ENCODE measurements at places on chromosomes 5 and 9.

- no peak for DNase-seq
- H3K4me3 ChIP-seq: no peak overlapping the region
- H3K36me3 ChIP-seq: no peaks in the 10 kb centered on the region
- H3K4me1 ChIP-seq: no peaks in the 10 kb centered on the region
- no peak overlapping the region for H3K27ac ChIP-seq
These were observed 47.7 kb downstream of the LHFPL2 start for GRCh38 chr5:78600687-78601414.

GRCh38 chr9:114469091-114469853 is 36.0 kb downstream of the WHRN start:
- no peak overlapping the region for H3K27ac ChIP-seq
- no peak for DNase-seq
- H3K36me3 ChIP-seq: no peaks in the 10 kb centered on the region
- H3K27me3 ChIP-seq: no peaks in the 10 kb centered on the region

GRCh38 chr5:88502179-88503040 is 233.8 kb upstream of the TMEM161B start:
- H3K36me3 ChIP-seq: no peaks in the 10 kb centered on the region
- H3K27me3 ChIP-seq: no peaks in the 10 kb centered on the region
- no peak overlapping the region for H3K27ac ChIP-seq
- DNase-seq: peak; percentile 36

DNA sequence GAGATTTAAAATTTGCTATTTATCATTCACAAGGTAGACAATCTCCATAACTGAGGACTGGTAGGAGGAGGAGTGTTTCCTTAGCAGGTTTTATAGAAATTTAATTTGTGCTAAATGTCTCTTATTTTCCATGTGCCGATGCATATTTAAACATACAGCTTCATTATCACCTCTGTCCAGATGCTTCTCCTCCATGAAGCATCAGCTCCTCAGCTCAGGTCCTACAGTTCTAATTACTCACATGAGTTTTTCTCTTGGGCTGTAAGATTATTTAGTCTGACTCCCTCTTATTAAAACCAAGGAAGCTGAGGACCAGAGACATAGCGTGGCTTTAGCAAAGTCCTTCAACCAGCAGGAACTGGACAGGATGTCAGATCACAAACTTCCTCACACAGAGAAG is 300.2 kb upstream of the PANK3 start:
- no peaks in the 10 kb centered on the region for H3K36me3 ChIP-seq
- DNase-seq: no peak
- H3K4me3 ChIP-seq: no peak overlapping the region

- no peaks in the 10 kb centered on the region for H3K4me1 ChIP-seq
- no peaks in the 10 kb centered on the region for H3K27me3 ChIP-seq
- H3K27ac ChIP-seq: no peak overlapping the region
- no peak overlapping the region for H3K4me3 ChIP-seq
- no peaks in the 10 kb centered on the region for H3K36me3 ChIP-seq
- no peak for DNase-seq
These were observed 379.5 kb upstream of the GRAMD2B start for GRCh38 chr5:126043688-126044087.

GRCh38 chr5:168860503-168860902 is 281.3 kb upstream of the PANK3 start:
- DNase-seq: no peak
- no peak overlapping the region for H3K27ac ChIP-seq
- H3K4me1 ChIP-seq: no peaks in the 10 kb centered on the region
- H3K27me3 ChIP-seq: peaks cover 54% of the 10 kb centered on the region
- H3K4me3 ChIP-seq: no peak overlapping the region

DNA sequence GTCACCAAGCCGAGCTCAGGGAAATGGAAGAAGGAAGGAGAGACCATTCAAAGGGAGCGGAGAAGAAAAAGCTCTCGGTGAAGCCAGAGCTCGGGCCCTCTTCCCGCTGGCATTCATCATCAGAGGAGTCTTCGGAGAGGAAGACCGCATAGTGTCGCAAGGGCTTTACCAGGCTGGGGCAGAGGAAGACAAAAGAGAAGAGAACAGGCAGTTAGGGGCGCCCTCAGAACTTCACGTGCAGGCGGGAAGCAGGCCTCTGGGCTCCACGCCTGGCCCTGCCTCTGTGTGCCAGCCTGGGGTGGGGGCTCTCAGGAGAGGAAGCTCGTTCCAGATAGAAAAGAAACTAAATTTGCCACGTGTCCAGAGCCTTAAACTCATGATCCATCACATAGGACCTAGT is 31.7 kb downstream of the CRB2 start:
- no peaks in the 10 kb centered on the region for H3K27me3 ChIP-seq
- no peaks in the 10 kb centered on the region for H3K36me3 ChIP-seq
- no peak for DNase-seq
- no peak overlapping the region for H3K27ac ChIP-seq

GRCh38 chr5:112024769-112025168 is 267.8 kb upstream of the NREP start:
- no peak overlapping the region for H3K4me3 ChIP-seq
- no peak for DNase-seq
- H3K27me3 ChIP-seq: no peaks in the 10 kb centered on the region
- no peak overlapping the region for H3K27ac ChIP-seq

GRCh38 chr5:175547842-175548241 is 69.5 kb downstream of the SFXN1 start:
- H3K36me3 ChIP-seq: no peaks in the 10 kb centered on the region
- no peaks in the 10 kb centered on the region for H3K4me1 ChIP-seq
- peaks cover 63% of the 10 kb centered on the region for H3K27me3 ChIP-seq
- H3K4me3 ChIP-seq: no peak overlapping the region
- no peak for DNase-seq

- H3K27me3 ChIP-seq: no peaks in the 10 kb centered on the region
- H3K4me1 ChIP-seq: peaks cover 6% of the 10 kb centered on the region
- H3K27ac ChIP-seq: no peak overlapping the region
- DNase-seq: no peak
These were observed 4.7 kb downstream of the DNAI1 start for GRCh38 chr9:34463098-34463900.

GRCh38 chr9:104831681-104832080 is 67.8 kb downstream of the NIPSNAP3B start:
- H3K4me3 ChIP-seq: no peak overlapping the region
- H3K27ac ChIP-seq: no peak overlapping the region
- peaks cover 11% of the 10 kb centered on the region for H3K4me1 ChIP-seq
- H3K27me3 ChIP-seq: no peaks in the 10 kb centered on the region
- no peak for DNase-seq

DNA sequence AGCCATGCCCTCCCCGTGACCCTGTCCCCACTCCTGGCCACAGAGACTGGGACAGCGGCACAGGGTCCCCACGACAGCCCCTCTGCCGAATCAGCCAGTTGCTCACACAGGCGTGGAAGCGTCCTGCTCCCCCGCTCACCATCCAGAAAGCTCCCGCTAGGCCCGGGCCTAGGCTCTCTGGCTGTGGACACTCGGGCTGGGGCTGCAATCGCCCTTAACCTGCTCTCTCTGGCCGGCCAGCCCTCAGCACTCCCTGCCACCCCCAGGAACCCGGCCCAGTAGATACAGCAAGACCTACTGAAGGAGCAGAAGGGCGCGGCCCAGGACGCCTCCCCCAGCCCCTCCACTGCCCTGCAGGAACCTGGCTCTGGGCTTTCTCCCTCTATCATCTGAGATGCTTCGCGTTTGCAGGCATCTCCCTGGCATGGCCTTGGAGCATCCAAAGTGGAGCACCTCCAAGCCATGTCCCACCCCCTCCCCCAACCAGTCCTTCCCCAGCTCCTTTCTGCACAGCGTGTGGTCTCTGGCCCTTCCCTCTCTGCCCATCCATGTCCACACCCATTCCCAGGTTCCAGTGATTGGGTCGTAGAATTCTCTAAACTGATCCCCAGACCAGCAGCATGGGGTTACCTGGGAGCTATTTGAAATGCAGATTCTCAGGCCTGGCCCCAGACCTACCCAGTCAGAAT is 113.7 kb upstream of the LMX1B start:
- H3K4me1 ChIP-seq: no peaks in the 10 kb centered on the region
- peak overlapping the region; percentile 52 for H3K4me3 ChIP-seq
- no peaks in the 10 kb centered on the region for H3K27me3 ChIP-seq
- H3K27ac ChIP-seq: no peak overlapping the region

- DNase-seq: peak; percentile 83
- no peak overlapping the region for H3K4me3 ChIP-seq
- peak overlapping the region; percentile 51 for H3K27ac ChIP-seq
- H3K27me3 ChIP-seq: no peaks in the 10 kb centered on the region
These were observed 121.8 kb downstream of the XRCC4 start for GRCh38 chr5:83199126-83199525.

DNA sequence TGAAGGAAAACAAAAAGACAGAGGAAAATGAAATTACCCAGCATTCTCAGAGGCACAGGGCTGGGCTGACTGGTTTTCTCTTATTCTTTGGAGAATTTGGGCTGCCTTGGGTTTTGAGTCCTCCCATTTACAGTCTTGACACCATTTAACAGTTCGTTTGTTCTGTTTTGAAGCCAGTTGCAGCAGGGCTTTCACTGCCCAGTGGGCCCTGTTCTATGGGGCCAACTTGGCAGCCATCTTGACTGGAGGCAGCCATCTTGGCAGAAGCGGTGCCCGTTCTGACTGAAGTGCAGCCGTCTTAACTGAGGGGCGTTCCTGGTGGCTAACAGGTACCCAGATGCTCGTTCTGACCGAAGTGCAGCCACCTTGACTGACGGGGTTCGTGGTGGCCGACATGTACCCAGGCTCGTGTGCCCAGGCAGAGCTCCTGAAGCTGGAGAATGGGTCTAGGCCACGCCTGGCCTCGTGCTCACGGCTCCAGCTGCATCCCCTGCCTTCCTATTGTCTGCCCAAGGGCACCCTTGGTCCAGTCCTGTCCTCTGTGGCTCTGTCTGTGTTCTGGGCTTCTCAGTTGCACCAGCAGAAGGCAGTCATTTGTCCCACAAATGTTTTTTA is 164.4 kb downstream of the GAPVD1 start:
- DNase-seq: no peak
- H3K4me1 ChIP-seq: no peaks in the 10 kb centered on the region
- H3K4me3 ChIP-seq: no peak overlapping the region
- H3K27ac ChIP-seq: no peak overlapping the region

GRCh38 chr5:73747696-73748380 is 121.8 kb downstream of the ARHGEF28 start:
- peaks cover 52% of the 10 kb centered on the region for H3K27me3 ChIP-seq
- no peak overlapping the region for H3K27ac ChIP-seq
- H3K4me1 ChIP-seq: no peaks in the 10 kb centered on the region
- DNase-seq: peak; percentile 4

DNA sequence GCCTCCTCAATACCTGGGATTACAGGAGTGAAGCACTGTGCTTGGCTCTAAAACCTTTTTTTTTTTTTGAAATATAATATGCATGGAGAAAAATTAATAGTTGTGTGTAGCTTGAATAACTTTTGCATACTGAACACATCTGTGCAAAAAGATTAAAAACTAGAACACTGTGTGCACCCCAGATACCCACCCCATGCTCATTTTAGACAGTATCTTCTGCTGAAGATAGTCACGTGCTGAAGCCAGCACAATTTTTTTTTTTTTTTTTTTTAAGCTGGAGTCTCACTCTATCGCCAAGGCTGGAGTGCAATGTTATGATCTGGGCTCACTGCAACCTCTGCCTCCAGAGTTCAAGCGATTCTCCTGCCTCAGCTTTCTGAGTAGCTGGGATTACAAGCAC is 39.9 kb downstream of the C9orf153 start:
- no peaks in the 10 kb centered on the region for H3K36me3 ChIP-seq
- no peak overlapping the region for H3K27ac ChIP-seq
- no peaks in the 10 kb centered on the region for H3K4me1 ChIP-seq
- H3K27me3 ChIP-seq: no peaks in the 10 kb centered on the region
- DNase-seq: no peak
- H3K4me3 ChIP-seq: no peak overlapping the region

- no peaks in the 10 kb centered on the region for H3K4me1 ChIP-seq
- no peak overlapping the region for H3K27ac ChIP-seq
- H3K36me3 ChIP-seq: no peaks in the 10 kb centered on the region
- no peaks in the 10 kb centered on the region for H3K27me3 ChIP-seq
These were observed 87.2 kb downstream of the HMCN2 start for GRCh38 chr9:130352586-130353285.

DNA sequence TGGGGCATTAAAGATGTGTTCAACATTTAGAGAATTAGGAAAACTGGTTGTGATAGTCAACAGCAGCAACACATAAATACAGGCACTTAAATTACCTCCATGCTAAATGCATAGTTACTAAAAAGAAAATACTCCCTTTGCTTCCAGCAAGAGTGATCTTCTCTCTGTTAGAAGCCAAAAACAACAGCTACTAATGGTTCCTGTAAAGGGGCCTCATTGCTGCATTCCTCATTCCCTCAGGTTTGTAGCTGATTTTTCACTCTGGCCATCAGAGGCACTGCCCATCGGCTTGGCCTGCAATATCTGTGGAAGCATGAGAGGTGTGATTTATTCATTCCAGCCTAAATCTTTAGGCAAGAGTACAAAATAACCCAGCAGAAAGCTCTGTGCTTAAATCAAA is 466.0 kb upstream of the ADAMTS16 start:
- H3K27me3 ChIP-seq: no peaks in the 10 kb centered on the region
- no peak for DNase-seq
- no peak overlapping the region for H3K4me3 ChIP-seq

DNA sequence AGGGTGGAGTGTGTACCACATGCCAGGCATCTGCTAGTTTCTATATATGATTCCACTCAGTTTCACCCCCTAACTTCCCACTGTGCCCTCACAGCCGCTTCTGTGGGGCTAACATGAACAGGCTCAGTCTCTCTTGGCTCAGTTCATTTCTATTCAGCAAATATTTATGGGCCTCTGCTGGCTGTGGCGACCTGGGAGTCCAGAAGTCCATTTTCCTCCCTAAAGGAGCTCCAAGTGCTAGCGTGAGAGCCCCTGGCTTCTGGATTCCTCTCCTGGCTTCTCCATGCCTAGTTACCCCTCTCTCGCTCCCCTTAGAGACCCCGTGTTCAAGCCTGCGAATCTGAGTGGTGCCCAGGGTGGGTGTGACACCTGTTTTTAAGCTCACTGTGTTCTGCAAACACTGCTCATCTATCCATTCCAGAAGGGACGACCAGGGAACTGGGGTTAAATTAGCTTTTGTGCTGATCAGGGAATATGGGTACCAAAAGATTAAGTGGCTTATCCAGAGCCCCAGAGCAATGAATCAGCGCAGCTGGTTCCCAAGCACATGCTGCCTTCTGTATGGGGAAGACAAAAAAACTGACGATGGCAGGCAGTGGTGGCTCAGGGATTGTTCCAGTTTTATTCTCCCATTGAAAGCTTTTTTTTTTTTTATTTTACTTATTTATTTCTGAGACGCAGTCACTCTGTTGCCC is 57.6 kb downstream of the HMCN2 start:
- no peaks in the 10 kb centered on the region for H3K4me1 ChIP-seq
- no peak overlapping the region for H3K4me3 ChIP-seq
- H3K27ac ChIP-seq: no peak overlapping the region
- DNase-seq: no peak
- H3K27me3 ChIP-seq: peaks cover 63% of the 10 kb centered on the region
- no peaks in the 10 kb centered on the region for H3K36me3 ChIP-seq

GRCh38 chr5:100889896-100890295 is 13.2 kb downstream of the ST8SIA4 start:
- no peak overlapping the region for H3K27ac ChIP-seq
- H3K4me3 ChIP-seq: no peak overlapping the region
- H3K27me3 ChIP-seq: peaks cover 74% of the 10 kb centered on the region
- no peak for DNase-seq

- H3K4me3 ChIP-seq: no peak overlapping the region
- H3K27me3 ChIP-seq: no peaks in the 10 kb centered on the region
- no peaks in the 10 kb centered on the region for H3K4me1 ChIP-seq
These were observed 39.5 kb downstream of the NTRK2 start for GRCh38 chr9:84709056-84709455.
